ENCODE measurements at places on chromosomes 7 and 10.
A peak's percentile ranks its signal among the peaks of the same experiment; 100 is the strongest.

- DNase-seq, result no peak
These were observed 254.1 kb upstream of the PFKP start for GRCh38 chr10:2813286-2813685.

- no peak for DNase-seq
These were observed 3.6 kb downstream of the ODAD2 start for GRCh38 chr10:27995311-27995710.

DNA sequence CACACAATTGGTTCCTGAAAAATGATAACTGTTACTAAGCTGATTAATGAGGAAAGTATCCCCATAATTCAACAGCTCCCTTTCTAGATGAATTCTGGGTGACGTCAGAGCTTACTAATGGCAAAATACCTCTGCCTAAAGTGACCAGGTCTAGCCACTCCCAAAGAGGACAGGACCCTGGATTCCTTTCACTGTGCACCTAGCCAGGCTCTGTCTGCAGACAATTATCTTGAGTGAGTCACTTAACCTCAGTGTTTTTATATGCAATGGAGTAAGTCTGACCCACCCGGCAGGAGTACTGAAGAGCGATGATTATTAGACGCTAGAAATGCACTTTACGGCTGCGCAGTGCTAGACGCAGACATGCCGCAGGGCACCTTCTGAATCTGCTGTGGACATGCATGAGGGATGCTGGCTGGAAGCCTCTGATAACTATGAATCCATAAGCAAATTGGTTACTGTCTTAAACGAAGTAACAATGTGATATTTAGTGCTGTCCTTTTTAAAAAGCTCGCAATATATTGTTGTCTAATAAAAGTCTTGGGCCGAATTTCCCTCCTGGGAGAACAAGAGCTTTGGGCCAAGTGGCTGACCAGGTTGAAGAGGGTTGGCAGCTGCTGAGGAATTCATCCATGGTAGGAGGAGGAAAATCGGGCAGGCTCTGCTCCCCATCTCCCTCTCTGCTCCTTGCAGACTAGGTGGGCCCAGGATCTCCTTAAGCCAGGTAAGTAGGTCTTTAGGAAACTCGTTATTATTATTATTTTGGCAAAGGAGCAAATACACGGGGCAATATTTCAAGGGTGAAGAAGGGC lies 4.6 kb upstream of the INPP5A start:
- peak; percentile 84 for DNase-seq

GRCh38 chr7:130877991-130878305 lies 143.9 kb upstream of the KLF14 start:
- no peak for DNase-seq

- DNase-seq, result no peak
These were observed 10.6 kb downstream of the PDE6C start for GRCh38 chr10:93622942-93623341.

DNA sequence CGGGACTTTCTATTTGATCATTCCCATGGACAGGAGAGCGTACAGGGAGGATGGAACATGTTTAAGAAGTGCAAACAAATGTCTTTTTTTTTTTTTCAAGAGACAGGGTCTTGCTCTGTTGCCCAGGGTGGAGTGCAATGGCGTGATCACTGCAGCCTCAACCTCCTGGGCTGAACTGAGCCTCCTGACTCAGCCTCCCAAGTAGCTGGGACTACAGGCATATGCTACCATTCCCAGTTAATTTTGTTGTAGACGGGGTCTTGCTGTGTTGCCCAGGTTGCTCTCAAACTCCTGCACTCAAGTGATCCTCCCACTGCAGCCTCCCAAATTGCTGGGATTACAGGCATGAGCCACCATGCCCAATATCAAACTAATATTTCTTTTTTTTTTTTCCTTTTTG lies 40.5 kb downstream of the SPDYE5 start:
- no peak for DNase-seq

- DNase-seq, result no peak
These were observed 53.8 kb upstream of the PFKFB3 start for GRCh38 chr10:6148908-6149307.

DNA sequence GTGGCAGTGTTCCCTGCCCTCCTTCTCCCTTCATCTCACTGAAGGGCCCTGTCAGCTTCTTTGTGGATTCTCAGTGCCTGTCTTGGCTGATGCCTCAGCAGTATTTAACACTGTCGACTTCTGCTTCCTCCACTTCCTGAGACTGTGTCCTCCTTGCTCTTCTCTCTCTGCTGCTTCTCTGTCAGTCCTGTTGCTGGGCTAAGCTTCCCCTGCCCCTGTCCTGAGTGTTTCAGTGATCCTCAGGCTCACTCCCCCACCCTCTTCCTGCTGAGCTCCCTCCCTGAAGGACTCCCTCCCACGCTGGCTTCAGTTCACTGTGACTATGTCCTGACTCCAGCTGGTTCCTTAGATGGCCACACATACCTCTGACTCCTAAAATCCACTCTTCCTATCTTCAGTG lies 64.9 kb downstream of the CREM start:
- no peak for DNase-seq

DNA sequence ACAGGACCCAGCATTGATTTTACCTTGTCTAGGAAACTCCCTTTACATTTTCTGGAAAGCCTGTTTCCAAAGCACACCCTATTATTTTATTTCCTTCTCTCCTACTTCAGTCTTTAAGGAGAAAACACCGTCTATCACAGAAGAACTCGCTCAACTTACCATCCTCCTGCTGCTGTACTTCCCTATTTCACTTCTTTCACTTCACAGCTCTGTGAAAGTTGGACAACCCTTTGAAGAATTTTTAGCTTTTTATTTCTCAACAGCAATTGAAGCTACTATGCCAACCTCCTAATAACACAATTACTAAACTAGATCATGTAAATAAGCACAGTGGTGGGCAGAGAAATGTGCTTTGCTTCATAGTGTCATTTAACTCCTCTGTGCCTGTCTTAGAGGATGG lies 166.5 kb downstream of the TFEC start:
- DNase-seq, result no peak

DNA sequence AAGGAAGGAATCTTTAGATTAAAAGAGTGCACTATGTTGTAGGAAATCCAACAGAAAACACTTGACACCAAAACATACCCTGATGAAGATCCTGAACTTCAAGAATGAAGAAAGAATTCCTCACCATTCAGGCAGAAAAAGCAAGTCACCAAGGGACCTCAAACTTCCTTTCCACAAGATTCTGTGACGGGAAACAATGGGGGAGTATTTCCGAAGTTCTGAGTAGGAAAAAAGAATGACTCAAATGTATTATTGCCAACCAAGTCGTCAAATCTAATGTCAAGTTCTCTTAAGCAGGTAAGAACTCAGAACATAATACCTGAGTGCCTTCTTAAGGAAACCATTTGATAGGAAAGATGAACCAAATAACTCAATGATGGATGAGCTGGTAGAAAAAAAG lies 44.7 kb upstream of the MTURN start:
- DNase-seq, result no peak

Data from ACHN (cell line).